ENCODE measurements at places on chromosomes 2 and 18.

DNA sequence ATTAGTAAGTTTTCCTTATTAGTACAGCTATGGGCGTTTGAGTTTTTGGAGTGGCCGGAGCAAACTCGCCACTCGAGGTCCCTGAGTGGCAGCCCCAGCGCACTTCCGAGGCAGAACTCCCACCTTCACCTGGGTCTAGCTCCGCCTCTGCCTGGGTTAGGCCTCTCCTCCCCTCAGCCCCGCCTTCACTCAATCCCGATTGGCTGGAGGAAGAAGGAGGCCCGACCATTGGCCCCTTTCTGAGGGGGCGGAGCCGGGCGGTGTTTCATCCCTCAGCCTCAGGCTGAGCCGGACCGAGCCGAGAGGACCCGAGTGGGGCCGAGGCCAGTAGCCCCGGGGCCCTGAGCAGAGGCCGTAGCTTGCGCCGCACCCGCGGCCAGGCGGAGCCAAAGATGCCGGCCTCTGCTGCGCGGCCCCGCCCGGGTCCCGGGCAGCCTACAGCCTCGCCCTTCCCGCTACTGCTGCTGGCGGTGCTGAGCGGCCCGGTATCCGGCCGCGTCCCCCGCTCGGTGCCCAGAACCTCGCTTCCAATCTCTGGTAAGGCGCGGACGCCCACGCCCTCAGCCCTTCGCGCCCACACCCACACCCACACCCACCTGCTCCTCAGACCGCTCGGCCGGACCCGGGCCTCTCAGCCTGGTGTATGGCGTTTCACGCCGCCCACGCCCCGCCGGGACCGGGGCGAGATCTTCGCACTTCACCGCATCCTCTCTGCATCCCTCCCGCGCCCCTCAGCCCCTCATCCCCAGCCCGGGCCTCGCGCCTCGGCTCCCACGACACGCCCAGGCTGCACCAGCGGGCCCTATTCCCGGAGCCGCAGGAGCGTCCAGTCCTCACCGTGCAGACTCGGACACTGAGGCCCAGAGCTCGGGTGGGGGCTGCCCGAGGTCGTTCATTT, at the start of gene SEMA4F:
TSS of gene SEMA4F (plus strand) at position 263 of the 898 bp plus-strand sequence. CDS start at position 393, 130 bp downstream.
- peak; percentile 98 for DNase-seq

- no peak for DNase-seq
These were observed 16.5 kb downstream of the GREB1 start for GRCh38 chr2:11550302-11550701.

DNA sequence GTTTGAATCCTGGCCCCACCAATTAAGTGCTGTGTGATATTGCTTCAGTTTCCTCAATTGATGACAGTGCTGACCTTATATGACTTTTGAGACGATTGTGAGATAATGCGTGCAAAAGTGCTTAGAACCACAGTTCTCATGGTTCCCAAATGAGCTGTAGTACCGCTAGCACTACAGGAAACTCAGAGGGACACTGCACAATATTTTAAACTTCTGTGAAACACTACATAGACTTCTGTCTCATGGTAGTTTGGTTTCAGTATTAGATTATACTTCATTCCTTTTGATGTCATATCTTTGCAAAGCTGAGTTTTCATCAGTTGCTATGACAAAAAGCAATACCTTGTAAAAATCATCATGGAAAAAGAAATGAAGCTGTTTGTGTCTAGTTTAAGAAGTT, 368.0 kb downstream of the PARD3B start:
- DNase-seq = no peak

- no peak for DNase-seq
These were observed 105.7 kb downstream of the CDH2 start for GRCh38 chr18:28071199-28071598.

DNA sequence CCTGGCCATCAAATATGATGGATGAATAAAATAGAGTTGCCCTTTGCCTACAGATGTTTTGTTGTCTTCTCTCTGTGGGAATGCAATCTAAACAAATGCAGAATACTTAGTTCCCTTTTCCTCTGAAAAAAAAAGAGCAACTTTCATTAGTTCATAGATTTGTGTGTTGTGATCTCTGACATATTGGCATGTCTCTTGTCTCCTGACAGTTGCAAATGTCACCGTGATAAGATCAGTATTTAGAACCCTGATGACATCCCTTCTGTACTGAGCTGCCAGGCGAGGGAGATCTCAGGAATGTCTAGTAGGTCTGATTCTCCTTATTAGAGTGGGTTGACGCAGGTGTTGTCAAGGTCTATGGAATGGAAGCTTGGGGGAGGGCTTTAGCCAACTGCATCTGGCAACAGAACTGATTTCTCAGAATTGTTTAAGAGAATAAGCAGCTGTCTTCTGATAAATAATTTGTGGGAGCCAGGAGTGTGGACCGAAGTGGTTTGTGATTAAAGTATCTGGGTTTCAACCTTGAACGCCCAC, 130.4 kb downstream of the GALR1 start:
- DNase-seq = no peak

DNA sequence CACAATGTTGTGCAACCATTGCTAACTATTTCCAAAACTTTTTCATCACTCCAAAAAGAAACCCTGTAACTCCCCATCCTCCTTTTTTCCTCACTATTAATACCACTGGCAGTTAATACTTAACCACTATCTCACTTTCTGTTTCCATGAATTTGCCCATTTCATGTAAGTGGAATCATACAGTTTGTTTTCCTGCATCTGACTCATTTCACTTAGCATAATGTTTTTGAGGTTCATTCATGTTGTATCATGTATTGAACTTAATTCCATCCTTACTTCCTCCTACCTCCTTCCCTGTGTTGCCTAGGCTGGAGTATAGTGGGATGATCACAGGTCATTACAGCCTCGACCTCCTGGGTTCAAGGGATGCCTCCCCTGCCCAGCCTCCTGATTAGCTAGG, 68.3 kb downstream of the FAM117B start:
- DNase-seq = no peak

DNA sequence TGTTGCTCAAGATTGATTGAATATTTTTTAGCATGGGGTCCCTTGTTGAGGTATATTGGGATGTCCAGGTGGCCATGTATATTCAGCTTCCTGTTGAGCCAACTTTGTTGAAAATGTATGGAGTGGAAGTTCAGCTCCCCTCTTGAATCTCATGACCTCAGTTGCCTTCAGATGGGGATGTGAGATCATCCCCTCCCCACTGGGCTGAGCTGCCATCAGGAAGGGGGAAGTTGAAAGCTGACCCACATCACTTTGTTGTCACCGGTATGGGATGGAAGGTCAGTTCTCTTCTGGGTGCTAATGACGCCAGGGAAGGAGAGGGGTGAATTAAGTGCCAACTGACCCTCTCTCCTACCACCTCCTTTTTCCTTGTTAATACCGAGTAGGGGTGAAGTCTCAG, 33.9 kb downstream of the ACOXL start:
- no peak for DNase-seq

DNA sequence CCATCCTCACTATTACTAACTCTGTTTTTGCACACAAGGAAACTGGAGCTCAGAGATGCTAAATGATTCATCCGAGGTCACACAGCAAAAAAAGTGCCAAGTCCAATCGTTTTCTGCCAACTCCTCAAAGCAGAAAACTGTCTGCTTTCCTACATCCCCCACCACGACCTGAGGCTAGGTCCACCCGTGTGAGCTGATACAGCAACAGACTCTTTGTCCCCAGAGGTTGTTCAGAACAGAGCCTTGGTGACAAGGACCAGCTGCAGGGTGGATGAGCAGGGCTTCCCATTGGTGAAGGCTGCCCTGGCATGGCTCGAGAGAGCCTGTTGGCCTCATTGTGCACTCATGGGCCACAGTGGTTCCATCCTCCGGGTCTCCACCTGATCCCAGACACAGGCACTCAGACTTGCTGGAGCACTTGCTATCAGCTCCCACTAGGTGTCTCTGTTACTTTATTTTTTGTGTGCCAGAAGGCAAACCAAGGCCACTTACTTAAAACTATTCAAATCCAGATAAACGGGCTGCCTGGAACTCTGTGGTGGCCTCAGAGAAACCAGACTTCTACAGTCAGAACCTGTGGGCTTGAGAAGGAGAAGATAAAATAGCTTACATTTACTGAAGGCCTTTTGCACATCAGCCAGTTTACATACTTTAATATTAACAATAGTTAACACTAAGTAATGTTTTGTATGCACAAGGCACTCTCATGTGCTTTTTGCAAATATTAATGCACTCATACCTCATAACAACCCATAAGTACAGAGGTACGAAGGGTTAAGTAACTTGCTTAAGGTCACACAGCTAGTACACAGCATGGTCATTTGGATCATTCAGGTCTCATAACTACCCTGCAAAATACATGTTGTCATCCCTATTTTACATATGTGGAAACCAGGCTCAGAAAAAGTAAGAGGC, 62.9 kb upstream of the CTIF start:
- peak; percentile 89 for DNase-seq

GRCh38 chr18:9042766-9043481, 59.6 kb upstream of the NDUFV2 start:
- DNase-seq = no peak

- no peak for DNase-seq
These were observed 385.0 kb upstream of the KLHL29 start for GRCh38 chr2:22999951-23000350.

DNA sequence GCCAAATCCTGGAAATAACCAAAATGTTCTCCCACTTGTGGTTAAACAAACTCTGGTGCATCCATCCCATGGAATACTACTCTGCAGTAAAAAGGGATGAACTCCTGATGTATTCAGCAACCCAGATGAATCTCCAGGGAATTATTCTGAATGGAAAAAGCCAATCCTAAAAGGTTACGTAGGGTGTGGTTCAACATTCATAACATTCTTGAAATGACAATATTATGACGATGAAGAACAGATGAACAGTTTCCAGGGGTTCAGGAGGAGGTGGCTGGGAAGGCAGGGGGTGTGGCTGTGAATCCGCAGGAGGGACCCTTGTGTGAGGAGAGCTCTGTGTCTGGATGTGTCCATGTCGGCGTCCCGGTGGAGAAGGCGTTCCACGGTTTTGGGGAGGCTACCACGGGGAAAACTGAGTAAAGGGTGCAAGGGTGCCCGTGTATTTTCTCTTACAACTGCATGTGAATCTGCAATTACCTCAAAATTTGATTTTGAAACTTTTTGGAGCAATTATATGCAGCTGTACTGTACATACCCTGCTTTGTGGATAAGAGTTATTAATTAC, 47.3 kb downstream of the KCNG2 start:
- DNase-seq = no peak

DNA sequence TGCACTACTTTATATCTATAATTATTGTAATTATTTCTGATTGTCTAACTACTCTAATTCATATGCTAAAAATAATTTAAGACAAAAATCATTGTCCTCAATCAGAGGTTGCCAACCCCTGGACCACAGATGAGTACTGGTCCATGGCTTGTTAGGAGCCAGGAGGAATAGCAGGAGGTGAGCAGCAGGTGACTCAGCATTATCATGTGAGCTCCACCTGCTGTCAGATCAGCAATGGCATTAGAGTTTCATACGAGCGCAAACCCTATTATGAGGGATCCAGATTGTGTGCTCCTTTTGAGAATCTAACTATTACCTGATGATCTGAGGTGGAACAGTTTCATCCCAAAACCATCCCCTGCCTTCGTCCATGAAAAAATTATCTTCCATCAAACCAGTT, 1434.4 kb downstream of the LRP1B start:
- DNase-seq = no peak

All from eye (tissue), 1 donor.